Ascending aorta (tissue), 2 donors: ENCODE measurements at places on chromosomes 6 and 20. TPM values are rescaled to one million over a fixed set of nuclear protein-coding genes. Genes with fewer than 3 reads are reported as not detected.
A peak's percentile ranks its signal among the peaks of the same experiment; 100 is the strongest.

DNA sequence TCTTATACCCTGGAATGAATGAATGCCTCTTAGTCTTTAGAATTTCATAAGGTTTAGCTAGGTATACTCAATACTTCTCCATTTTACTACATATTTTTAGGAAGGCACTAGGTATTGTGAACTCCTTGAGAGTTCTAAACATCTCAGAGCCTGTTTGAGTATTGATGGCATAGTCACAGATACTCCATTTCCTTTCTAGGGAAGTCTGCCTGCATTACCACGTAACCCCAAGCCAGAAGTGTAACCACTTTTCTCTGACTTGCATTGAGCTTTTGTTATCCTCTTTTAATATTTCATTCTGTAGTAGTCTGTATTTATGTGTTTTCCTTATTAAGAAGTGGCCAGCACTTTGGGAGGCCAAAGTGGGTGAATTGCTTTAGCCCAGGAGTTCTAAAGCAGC is 12.2 kb downstream of the TOP1 start:
- no peaks in the 10 kb centered on the region for H3K36me3 ChIP-seq
- no peak overlapping the region for H3K27ac ChIP-seq
- H3K27me3 ChIP-seq = no peaks in the 10 kb centered on the region
- H3K4me1 ChIP-seq = no peaks in the 10 kb centered on the region

DNA sequence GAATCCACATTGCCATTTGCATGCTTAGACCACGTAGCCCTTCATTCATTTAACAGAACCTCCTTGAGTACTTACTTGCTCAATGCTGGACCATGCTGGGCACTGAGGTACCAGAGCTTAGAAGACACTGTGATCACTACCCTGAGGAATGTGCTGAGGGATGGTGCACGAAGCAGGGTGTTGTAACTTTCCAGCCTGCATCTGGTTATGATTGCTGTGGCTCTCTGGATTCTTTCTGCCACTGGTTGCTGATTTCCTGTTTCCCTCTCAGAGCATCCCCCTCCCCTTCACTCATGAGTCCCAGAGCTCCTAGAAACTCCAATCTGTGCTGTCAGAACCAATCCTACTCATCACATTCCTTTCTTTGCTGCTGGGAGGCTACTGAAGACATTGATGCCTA is 537.4 kb downstream of the PTPRT start:
- no peaks in the 10 kb centered on the region for H3K36me3 ChIP-seq
- no peaks in the 10 kb centered on the region for H3K4me1 ChIP-seq
- no peak overlapping the region for H3K4me3 ChIP-seq
- no peak overlapping the region for H3K27ac ChIP-seq
- no peaks in the 10 kb centered on the region for H3K27me3 ChIP-seq

The BTN2A1 gene
- total RNA-seq = 8.3 TPM

DNA sequence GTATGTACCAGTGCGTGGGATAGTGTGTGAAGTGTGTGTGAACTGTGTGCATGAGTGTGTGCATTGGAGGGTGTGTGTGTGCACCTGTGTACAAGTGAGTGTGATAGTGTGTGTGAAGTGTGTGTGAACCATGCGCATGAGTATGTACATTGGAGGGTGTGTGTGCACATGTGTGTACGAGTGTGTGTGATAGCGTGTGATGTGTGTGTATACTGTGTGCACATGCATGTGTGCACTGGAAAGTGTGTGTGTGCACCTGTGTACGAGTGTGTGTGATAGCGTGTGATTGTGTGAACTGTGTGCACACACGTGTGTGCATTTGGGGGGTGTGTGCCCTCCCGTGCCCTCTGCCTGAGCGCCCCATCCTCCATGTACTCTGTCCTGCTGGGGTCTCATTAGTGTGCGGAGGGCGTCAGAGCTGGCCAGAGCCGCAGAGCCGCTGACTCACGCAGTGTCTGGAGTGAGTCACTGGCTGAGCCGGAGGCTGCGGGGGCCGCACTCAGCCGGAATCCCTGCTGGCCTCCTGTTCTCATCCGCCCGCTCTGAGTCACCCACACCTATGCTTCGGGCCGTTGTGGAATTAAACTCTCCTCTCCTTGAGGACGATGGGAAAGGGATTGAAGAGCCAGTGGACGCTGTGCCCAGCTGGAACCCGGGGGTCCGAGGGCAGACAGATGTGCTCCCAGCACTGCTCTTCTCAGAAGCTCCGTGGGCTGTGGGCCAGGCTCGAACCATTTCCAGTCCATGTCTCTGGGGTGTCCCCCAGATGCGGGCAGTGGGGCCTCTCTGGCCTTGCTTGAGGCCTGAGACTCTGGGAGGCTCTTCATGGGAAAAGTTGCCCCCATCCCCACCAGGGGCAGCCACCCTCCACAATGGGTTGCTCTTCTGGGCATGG is 27.3 kb upstream of the STX16 start:
- no peaks in the 10 kb centered on the region for H3K27me3 ChIP-seq
- H3K27ac ChIP-seq = no peak overlapping the region
- H3K36me3 ChIP-seq = no peaks in the 10 kb centered on the region
- DNase-seq = peak; percentile 86
- H3K4me1 ChIP-seq = peaks cover 5% of the 10 kb centered on the region

The KIF3B gene
- 20.1 TPM for total RNA-seq

- DNase-seq = no peak
- no peaks in the 10 kb centered on the region for H3K27me3 ChIP-seq
- no peak overlapping the region for H3K27ac ChIP-seq
Measured at GRCh38 chr6:43896329-43897255, 126.6 kb downstream of the VEGFA start.

- H3K36me3 ChIP-seq = no peaks in the 10 kb centered on the region
- H3K4me3 ChIP-seq = no peak overlapping the region
- H3K27me3 ChIP-seq = no peaks in the 10 kb centered on the region
- no peak overlapping the region for H3K27ac ChIP-seq
- DNase-seq = no peak
Measured at GRCh38 chr6:157773248-157773773, 49.7 kb upstream of the SNX9 start.
